Stimulated activated CD4-positive, alpha-beta T cell treated with anti-CD3 and anti-CD28 coated beads, Interleukin-4, amount 100 ng/mL, for 48 hours (primary cell): ENCODE measurements at places on chromosomes 1 and 21.

- DNase-seq = no peak
These were observed 15.7 kb downstream of the TMEM81 start for GRCh38 chr1:205068457-205069040.

DNA sequence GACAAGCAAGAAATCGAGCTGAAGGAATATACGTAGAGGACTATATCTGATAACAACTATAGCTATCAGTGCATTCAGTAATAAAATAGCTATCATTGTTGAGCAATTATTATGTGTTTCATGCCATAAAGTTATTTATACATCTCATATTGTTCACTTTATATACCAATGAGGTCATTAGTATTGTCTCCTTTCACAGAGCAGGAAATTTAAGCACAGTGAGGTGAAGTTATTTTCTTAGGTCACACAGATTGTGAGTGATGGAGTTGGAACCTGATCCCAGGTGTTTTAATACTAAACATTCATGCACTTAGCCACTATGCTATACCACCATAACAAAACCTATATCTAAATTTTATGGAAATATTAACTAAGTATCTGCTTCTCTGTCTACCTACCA, 180.5 kb upstream of the DPYD start:
- no peak for DNase-seq

- DNase-seq = no peak
These were observed 184.3 kb downstream of the NEGR1 start for GRCh38 chr1:72097851-72098570.

GRCh38 chr1:12594966-12595756, 22.8 kb downstream of the DHRS3 start:
- DNase-seq = no peak

DNA sequence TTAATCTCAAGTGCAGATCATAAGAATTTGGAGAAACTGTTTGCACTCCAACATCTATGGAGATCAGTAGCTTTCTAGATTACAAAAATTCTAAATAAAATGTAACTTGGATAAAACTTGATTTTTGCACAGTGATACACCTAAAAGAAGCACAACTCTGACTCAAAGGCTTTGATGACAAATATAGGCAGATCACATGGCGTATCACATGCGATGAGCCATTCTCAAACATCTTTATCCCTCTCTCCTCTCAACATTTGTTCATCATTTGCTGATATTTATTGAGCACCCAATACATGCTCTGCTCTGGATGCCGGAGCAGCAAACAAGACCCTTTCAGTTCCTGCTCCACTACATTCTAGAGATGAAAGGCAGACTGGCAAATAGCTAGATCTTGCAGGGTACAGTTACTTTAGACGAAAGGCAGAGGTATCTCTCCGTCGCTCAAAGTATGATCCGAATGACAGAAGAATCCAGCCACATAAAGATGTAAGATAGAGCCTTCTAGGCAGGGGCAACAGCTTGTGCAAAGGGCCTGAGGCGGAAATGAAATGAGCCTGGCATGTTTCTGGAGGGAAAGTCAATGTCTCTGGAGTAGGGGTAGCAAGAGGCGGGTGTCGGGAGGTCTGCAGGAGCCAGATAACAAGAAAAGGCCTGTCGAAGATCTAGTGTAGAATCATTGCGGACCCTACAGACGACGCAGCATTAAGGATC, 145.8 kb upstream of the ERRFI1 start:
- DNase-seq = no peak

DNA sequence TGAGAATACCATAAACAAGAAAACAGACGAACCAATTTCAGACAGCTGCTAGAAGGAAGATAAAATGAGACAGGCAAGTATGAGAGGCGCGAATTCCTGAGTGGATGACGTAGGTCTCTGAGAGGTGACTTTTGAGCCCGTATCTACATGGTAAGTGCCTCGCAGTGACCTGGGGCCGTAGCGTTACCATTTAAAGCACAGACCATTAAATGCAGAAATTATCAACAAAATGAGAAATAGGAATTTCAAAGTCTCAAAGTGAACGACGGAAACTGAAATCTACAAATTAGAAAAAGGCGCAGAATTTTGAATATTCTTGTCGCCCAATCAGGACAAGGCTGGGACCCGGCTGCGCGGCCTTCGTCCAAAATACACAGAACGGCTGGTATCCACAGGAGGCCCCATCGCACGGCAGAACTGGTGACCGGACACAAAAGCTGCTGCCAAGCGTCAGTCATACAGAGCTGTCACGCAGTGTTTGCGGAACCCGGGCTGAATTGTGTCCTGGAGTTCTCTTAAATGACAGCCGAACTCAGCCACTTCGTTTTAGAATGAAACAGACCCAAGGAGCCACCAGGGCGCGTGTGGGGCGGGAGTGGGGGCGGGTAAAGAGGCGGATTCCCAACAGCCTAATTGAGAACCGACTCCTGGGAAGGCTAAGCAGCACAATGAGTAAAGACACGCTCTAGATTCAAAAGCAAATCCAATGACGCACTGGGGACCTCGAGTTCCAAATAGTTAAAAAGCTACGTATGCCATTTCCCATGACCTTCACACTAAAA, 13.8 kb upstream of the BOLA1 start:
- peak; percentile 72 for DNase-seq

- DNase-seq = no peak
These were observed 101.5 kb downstream of the HFM1 start for GRCh38 chr1:91303165-91303564.

- no peak for DNase-seq
These were observed 48.2 kb upstream of the VANGL1 start for GRCh38 chr1:115593365-115594259.

- no peak for DNase-seq
These were observed 99.1 kb downstream of the MT1HL1 start for GRCh38 chr1:236904892-236905741.

- DNase-seq = no peak
These were observed 11.0 kb upstream of the KCNAB2 start for GRCh38 chr1:6034750-6035096.

DNA sequence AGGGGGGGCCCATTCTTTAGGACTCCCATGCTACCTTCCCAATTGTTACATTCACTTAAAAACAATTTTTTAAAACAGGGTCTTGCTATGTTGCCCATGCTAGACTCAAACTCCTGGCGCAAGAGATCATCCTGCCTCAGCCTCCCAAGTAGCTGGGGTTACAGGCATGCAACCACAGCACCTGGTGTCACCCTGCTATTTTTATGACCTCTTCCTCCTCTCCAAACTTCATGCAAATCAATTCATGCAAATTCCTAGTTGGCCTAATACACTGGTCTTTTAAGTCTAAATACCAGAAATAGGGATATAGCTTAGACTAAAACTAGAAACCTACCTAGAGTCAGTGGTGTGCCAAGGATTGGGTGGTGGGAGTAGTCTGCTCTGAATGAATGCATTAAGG, 30.1 kb downstream of the CDKN2C start:
- no peak for DNase-seq

DNA sequence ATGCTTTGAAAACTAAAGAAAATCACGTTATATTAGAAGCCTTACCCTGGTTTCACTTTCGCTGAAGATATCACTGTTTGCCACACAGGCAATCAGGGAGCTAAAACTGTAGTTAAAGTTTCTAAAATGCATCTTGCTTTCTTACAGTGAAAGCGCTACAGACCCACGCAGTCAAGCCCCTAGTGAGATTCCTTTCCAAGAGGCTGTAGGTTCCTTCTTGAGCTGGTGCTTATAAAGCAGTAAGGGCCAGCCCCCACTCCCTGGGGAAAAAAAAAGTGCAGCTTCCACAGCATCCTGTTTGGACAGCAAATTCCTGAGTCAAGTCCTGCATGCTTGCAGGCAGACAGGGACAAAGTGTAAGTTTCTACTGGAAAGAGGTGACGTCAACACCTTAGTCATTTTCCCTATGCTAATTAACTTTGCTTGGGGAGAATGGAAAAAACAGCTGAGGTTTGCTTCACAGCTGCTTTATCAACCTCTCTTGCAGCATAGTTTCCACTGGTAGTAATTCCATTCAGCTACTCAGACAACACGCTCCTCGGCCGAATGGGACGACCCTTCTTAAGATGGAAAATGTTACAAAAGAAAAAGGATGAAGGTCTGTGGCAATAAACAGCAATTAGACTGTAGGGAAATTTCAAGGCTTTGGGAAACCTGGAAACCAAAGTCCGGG, 14.7 kb upstream of the KCNE1 start:
- DNase-seq = peak; percentile 34

DNA sequence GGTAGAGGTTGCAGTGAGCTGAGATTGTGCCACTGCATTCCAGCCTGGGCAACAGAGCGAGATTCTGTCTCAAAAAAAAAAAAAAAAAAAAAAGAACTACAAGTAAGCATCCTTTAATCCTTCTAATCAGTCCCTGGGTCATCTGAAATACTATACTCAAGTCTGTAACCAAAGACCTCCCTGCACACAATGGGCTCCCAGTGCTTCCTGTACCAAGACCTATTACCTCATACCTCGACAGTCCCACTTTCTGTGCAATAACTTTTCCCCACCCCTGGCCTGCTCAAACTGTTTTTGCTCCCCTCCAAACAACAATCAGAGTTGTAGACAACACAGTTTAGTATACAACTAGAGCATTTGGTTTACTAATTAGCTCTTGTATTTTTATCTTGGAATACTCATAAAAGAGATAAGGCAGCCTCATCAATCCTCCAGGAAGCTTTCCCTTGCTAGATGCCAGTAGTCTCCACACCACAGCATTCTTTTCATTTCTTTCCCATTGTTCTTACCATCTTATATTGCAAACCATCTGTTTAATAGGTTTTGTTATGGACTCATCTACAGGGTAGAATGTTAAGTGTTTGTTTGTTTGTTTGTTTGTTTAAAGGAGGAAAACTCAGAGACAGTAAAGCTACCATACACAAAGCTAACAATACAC, 19.2 kb upstream of the RLF start:
- DNase-seq = no peak

GRCh38 chr1:68958958-68959357, 462.1 kb upstream of the DEPDC1 start:
- no peak for DNase-seq

- DNase-seq = no peak
These were observed 400 bp downstream of the NCF2 start for GRCh38 chr1:183589874-183590243.

GRCh38 chr1:193014400-193014799, 44.8 kb downstream of the UCHL5 start:
- no peak for DNase-seq

- DNase-seq = no peak
These were observed 131.6 kb downstream of the TLR5 start for GRCh38 chr1:223011505-223011856.

- DNase-seq = no peak
These were observed 1.7 kb downstream of the IKBKE start for GRCh38 chr1:206472024-206472423.

DNA sequence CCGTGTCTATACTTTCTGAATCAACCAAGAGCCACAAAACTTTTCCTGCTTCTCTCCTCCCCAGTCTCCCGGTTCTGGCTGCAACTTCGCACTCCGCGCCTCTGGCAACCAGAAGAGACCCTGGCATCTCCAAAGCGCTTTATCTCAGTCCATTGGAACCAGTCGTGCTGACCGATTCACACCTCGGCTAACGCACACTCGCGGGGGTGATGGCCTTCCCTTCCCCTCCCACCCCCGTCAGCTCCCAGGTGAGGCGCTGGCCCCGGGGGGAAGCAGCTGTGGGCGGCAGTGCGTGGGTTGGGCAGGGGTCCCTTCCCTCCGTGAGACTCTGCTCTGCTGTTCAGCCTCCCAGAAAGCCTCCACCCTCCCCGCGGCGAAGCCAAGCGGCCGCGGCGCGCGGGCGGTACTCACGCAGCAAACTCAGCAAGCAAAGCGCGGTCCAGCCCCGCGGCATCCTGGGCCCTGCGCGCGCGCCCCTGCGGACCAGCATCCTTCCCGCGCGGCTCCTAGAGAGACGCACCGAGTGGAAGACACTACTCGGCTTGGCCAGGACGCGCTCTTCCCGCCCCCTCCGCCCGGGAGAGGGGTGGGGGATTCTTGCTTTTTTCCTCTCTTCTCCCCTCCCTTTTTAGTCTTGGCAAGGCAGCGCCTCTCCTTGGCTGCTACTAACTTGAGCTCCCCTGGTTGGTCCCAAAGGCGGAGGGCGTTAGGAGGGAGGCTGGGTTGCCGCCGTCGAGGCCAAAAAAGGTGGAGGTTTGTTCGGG, at the start of gene CD34:
TSS of gene CD34 (minus strand) at position 535 of the 764 bp plus-strand sequence. CDS start at position 490, 45 bp downstream.
- DNase-seq = peak; percentile 13

- no peak for DNase-seq
These were observed 31.1 kb downstream of the H3-3A start for GRCh38 chr1:226093621-226094020.

- no peak for DNase-seq
These were observed 46.5 kb downstream of the NCF2 start for GRCh38 chr1:183543619-183544204.

DNA sequence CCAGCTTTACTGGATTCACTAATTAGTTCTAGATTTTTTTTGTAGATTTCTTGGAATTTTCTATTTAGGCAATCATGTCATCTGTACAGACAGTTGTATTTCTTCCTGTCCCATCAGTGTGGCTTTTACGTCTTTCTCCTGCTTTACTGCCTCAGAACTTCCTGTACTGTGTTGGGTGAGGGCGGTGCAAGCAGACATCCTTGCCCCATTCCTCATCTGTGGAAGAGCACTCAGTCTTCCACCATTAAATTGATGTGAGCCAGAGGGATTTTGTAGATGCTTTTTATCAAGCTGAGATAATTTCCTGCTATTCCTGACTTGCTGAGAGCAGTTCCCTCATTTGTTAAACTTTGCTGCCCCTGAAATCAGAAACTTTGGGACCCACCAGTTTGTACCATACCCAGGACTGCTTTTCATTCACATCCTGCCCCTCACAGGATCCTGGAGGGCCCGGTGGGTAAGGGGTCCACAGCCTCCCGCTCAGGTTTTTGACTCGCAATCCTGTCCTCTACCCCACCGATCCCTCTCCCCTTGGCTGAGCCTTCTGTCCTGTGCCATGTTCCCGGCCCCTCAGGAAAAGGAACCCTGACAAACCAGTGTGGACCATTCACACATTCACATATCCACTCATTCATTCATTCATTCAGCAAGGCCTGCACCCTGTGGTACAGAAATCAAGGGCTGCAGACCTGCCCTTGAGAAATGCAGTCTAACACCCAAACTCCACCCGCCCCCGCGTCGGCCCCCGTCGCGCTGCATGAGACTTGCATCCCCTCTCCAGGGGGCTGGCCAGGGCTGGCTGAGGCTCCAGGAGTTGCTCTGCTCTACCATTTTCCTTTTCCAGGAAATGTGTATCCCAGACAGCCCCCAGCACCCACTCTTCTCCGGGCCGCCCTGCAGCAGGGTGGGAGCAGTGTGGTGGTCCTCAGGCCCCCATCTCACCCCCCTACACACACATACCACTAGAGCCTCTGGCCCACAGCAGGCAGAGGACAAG, 246.5 kb upstream of the VAMP3 start:
- DNase-seq = no peak

- no peak for DNase-seq
These were observed 1.7 kb downstream of the FAM78B start for GRCh38 chr1:166164995-166165660.
